ENCODE measurements at places on chromosomes 7 and 10. TPM values are rescaled to one million over a fixed set of nuclear protein-coding genes. Genes with fewer than 3 reads are reported as not detected.
A peak's percentile ranks its signal among the peaks of the same experiment; 100 is the strongest.

GRCh38 chr10:55266797-55267196 is 465.8 kb upstream of the PCDH15 start:
- DNase-seq = no peak

DNA sequence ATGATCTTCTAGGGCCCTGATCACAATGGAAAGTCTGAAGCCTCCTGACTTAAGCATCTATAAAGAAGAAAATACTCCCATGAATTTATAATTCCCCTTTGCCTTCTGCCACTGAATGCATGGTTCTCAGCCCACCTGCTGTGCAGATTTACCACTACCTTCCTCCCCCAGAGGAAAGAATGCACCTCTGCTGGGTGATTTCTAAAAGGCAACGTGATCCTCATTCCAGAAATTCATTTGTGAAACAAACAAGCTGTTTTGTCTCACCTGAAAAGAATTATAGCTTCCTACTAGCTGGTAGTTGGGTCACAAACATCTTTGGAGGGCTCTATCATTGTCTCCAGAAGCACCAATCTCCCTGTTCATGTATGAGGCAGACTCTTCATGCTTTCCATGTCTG is 320.2 kb downstream of the CDC14C start:
- DNase-seq = no peak

DNA sequence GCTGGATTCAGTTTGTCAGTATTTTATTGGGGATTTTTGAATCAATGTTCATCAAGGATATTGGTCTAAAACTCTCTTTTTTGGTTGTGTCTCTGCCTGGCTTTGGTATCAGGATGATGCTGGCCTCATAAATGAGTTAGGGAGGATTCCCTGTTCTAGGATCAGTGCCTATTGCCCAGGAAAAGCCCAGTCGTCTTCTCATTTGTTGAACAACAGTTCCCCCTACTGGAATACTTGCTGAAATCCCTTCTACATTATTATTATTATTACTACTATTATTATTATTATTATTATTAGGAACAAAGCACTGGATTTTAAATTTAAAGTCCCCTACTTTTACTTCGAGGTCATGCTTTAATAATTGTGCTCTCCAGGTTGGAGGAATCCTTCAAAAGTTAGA is 528.9 kb downstream of the MAGI2 start:
- peak; percentile 43 for DNase-seq

DNA sequence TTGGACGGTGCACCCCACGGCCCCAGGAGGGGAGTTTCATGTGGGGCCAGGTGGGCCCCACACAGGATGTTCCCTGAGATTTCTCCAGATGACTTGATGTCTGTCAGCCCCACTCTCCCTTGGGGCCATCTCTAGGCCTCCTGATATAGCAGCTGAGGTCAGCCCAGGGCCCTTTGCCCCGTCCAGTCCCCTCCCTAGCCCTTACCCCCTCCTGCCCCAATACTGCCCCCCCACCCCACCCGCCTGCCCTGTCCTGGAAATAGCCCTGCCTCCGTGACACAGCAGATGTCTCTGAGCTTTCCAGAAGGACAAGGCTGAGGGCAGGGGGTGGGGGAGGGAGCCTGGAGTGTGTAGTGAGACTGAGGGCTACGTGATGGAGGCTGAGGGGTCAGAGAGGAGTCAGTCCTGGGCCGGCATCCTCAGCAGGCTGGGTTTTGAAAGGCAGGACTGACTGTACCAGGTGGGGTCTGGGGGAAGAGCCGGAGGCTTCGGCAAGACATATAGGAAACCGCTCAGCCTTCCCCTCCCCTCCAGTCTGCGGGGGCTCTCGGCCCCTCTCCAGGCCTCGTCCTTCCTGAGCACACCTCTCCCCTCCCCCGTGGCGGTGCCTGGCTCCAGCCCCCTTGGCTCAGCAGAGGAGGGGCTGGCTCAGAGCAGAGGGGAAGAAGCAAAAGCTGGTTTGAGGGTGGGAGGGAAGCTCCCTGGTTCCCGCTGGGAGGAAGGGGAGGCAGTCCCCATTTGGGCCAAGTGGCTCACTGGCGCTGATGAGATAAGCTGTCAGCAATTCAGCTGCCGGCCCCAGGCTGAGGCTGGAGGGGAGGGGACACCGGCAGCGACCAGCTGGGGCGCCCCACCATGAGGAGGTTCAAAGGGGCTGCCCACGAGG is 2.0 kb downstream of the FLNC start:
- peak; percentile 30 for DNase-seq

GRCh38 chr7:100942045-100942774 is 7.1 kb upstream of the MUC3A start:
- DNase-seq = no peak

Gene TFR2
- under 0.01 TPM for total RNA-seq

Gene CREB5
- 11.1 TPM for total RNA-seq

DNA sequence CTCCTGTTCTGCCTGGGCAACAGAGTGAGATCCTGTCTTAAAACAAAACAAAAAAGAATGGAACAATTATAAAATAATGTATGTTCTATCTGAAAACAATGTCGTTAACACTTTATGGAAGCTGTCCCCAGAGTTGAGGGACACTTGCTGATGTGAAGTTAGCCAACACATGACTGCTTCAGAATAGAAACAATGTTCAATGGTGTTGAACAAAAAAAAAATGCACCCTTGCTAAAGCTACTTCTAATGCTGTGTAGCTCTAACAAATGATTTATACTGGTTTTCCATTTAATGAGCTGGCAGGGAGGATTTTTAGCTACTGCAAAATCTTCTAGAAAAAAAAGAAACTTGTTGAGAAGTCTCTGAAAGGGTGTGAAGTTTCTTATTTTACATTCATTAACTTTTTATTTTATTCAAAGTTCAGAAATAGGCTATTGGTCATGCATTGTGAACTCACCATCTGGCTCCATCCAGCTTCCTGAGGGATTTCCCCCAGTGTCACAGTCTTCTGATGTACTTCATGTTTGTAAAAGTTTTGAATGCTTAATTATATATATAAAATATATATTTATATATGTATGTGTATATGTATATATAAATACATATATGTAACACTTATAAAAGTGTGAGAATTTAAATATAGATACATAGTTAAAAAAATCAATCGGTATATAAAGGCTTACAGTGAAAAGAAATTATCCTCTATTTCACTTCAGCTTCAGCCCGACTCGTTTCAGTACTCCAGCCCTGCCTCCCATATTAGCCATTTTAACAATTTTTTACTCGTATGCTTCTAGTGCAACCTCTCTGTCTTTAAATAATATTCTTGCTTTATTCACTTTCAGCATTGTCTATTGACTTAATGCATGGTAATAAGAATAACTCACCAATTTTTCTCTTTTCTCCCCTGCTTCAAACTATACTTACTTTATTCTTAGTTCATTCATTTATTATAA is 35.0 kb downstream of the HDAC9 start:
- no peak for DNase-seq

Gene TCERG1L
- not detected for total RNA-seq

Gene PLEKHS1
- not detected for total RNA-seq

DNA sequence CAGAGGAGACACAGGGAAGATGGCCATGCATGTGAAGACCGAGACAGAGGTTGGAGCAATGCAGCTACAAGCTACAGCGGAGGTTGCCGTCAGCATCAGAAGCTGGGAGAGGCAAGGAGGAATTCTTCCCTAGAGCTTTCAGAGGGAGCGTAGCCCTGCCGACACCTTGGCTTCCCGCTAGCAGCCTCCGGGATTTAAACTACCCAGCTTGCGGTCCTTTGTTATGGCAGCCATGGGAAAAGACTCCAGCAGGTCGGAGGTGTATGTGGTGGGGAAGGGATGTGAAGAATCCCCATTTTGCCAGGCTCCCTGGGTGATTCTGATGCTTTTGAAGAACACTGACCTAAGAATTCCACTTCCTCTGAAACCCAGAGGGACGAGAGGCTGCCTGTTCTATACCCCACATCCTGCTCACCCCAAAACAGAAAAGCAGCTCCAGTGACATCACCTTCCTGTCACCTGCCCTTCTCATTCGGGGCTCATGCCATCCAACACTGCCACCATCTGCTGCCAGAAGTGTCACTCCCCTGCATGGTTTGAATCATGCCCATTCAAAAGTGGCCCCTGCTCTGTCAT is 3.3 kb upstream of the SEPHS1 start:
- DNase-seq = no peak

DNA sequence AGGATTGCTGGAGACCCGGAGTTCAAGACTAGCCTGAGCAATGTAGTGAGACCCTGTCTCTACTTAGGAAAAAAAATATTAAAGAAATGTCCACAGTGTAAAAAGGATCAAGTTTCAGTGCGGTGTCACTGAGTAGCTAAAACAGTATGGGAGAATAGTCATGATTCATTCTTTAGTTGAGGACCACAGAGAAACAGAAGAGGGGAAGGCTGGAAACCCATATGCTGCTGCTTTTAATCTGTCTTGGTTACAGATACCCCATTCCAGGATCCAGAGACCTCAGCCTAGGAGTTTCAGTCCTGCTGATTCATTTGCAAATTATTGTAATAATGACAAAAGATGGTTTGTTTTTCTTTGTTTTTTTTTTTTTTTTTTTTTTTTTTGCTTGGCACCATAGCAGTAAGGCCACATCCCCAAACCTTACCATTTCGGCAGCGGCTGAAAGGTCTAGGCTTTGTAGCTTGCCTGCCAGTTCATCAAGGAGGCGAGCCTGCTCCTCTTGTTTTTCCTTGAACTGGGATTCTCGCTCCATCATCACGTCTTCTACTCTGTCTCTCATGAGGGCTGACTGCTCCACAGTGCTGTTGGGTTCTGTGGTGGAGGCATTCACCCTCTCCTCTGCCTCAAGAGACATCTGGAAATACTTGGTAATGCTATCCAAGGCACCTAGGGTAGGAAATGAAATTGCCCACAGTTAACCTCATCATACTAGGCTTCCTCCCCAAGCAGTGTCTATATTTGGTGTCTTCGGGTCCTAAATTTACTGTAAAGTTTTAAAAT is 44.2 kb downstream of the DLD start:
- DNase-seq = peak; percentile 80

DNA sequence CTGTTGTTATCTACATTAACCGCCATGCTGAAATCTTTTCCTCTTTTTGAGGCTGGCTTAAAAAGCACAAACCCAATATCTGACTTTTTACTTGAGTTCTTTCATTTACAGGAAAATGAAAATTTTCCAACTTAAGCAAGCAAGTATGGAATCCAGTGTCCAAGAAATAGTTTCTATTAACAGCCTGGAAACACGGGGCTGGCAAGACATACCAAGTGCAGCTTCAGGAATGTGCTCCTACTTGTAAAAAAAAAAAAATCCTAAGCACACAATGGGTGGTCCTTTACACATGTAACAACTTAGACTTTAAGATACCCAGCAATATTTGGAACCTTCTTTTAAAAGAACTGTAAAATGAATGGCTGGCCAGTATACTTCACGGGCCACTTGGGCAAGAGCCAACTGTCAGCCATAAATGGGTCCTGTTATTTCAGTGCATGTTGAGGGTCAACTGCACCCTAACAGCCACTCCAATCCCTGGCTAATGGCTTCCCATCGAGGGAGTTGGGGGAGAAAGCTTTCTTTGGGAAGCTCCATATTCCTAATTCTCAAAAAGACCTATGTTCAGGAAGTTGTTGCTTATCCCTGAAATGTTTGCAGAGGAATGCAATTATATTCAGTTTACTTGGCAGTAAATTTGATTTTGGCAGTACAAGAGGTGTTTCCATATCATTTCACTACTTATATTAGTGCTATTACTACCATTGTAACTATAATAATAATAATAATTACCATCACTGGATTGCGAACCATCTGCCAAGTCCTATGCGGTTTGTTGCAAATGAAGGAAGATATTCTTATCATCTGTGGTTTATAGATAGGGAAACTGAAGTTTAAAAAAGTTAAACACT is 236.4 kb upstream of the TMEM72 start:
- DNase-seq = no peak

- no peak for DNase-seq
These were observed 172.9 kb downstream of the SPAG6 start for GRCh38 chr10:22518167-22518724.

Measured in IMR-90 (cell line).